ENCODE measurements at places on chromosomes 2 and 18.

DNA sequence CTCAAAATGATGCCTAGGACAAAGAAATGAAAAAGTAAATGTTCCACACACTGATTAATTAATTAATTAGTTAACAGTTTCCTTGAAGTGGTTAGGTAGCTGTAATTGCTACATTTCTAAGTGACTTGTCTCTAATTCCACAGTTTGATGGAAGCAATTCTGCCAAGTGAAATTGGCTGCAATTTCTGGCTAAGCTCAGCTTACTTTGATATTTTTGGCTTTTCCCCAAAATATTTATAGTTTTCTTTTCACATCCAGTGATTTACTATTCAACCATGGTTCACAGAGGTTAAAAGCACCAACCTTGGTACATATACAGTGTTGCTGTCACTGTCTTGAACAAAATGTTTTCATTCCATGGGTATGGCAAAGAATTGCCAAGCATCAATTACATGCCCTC lies 459.5 kb upstream of the CDH20 start:
- no peak for DNase-seq

DNA sequence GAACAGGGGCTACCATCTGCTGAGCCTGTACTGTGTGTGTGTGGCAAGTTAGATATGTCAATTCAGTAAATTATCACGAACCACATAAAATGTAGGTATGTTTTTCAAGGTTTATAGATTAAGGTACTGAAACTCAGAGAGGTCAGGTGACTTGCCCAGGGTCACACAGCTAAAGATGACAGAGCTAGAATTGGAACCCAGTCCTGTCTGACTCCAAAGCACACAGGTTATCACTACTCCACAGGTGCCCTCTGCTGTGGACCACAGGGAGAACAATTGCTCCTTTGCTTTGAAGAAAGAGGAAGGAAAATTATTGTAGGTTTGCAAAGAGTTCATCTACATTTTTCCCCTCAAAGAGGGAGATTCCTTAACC lies 229.7 kb upstream of the AGAP1 start:
- no peak for DNase-seq

- DNase-seq, result no peak
Measured at GRCh38 chr2:216520112-216520511, 21.5 kb downstream of the RPL37A start.

- DNase-seq, result no peak
Measured at GRCh38 chr2:1727101-1727771, 17.1 kb downstream of the PXDN start.

DNA sequence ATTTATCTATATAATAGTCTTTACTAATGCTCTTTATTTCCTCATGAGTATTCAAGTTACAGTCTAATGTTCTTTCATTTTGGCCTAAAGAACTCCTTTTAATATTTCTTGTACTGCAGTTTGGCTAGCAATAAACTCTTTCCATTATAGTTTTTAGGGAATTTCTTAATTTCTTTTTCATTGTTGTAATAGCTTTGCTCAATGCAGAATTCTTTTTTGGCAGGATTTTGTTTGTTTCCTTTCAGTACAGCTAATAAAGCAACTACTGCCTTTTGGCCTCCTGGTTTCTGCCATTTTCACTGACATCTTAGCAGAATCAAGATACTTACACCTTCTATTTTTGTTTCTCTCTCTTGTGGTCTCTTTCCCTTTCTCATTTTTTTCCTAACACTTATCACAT lies 390.4 kb upstream of the RGPD4 start:
- no peak for DNase-seq

DNA sequence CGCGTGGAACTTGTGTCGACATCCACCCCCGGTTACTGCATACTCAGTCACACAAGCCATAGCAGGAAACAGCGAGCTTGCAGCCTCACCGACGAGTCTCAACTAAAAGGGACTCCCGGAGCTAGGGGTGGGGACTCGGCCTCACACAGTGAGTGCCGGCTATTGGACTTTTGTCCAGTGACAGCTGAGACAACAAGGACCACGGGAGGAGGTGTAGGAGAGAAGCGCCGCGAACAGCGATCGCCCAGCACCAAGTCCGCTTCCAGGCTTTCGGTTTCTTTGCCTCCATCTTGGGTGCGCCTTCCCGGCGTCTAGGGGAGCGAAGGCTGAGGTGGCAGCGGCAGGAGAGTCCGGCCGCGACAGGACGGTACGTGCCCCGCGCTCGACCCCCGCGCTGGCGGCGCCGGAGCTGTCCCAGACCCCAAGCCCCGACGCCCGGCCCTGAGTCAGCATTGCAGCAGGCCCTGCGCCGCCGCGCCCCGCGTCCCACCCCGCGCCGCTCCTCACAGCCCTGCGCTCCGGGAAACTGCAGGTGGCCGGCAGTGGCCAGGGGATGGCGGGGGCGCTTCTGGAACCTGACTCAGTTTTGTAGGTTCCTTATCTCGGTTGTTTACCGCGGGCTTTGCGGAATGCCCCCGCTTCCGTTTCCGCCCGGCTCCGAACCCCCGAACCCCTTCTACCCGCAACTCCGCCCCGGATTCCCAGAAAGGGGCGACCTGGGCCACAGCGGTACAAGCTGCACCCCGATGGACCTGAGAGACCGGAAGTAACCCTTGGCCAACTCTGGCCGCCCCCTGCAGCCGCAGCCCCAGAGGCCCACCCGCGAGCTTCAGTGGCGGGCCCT lies at the start of gene CFLAR:
Gene CFLAR (plus strand): TSS at position 50 of the 844 bp plus-strand sequence. CDS start 13,702 bp downstream, outside the sequence.
- DNase-seq, result peak; percentile 55

DNA sequence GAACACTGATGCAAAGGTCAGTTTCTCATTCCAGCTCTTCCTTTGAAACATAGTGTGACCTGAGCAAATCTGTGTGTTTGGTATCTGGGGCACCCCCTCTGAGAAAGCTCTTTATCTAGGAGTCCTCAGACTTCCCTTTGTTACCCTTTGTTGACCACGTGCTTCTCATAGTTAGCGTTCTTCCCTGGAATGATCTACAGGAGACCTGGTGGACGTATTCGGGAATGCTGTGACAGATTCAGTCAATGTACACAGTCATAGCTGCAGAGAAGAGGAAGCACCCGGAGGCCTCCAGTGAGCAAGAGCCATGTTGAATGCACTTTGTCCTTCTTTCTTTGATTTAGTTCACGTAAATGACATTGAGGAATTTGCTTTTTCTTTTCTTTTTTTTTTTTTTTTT lies 10.7 kb upstream of the CHMP1B start:
- no peak for DNase-seq

DNA sequence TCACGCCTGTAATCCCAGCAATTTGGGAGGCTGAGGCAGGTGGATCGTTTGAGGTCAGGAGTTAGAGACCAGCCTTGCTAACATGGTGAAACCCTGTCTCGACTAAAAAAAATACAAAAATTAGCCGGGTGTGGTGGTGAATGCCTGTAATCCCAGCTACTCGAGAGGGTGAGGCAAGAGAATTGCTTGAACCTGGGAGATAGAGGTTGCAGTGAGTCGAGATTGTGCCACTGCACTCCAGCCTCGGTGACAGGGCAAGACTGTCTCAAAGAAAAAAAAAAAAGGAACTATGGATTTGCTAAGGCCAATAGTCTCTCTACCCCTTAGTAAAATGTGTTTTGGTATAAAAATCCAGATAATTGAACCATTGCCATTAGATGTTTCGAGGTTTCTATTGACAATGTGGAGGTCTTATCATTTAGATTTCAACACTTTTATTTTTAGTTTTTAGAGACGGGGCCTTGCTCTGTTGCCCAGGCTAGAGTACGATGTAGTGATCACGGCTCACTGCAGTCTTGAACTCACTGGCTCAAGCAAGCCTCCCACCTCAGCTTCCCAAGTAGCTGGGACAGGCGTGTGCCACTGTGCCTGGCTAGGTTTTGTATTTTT lies 1.1 kb upstream of the TXNDC2 start:
- DNase-seq, result no peak

- DNase-seq, result no peak
Measured at GRCh38 chr2:165952085-165952484, 1.5 kb downstream of the TTC21B start.

- no peak for DNase-seq
Measured at GRCh38 chr2:43130548-43130875, 95.9 kb downstream of the ZFP36L2 start.

DNA sequence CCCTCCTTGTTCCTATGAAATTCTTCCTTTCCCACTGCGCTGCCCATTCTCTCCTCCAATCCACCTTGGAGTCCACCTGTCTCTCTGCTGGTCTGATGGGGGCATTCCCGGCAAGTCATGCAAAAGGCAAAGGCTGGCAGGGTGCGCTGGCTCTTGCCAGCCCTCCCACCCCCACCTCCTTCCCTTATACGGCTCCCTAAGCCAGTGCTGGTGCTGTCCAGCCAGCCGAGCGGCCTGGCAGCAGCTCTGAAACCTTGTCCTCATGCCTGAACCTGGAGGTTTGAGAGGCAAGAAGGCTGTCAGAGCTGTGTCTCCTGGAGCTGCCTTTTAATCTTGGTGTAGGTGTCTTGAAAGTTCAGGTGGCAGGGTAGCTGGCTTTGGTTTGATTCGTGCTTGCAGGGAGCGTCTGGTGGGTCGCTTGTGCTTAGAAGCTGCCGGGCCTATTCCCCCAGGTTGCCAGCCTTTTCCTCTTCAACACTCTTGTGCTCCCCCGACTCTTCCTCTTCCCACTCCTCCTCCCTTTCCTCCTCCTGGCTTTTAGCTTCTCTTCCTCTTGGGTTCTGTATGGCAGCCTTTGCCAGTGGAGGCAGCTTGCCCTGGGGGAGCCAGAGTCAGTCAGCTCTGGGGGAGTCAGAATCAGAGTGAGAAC lies 748 bp downstream of the LIPG start:
- no peak for DNase-seq

- DNase-seq, result no peak
Measured at GRCh38 chr2:33001823-33002222, 55.1 kb downstream of the LTBP1 start.

GRCh38 chr18:46718501-46719341 lies 38.1 kb downstream of the ST8SIA5 start:
- no peak for DNase-seq

Data from activated naive CD4-positive, alpha-beta T cell (primary cell).